CMK (cell line): ENCODE measurements at places on chromosomes 12 and 14.
A peak's percentile ranks its signal among the peaks of the same experiment; 100 is the strongest.

DNA sequence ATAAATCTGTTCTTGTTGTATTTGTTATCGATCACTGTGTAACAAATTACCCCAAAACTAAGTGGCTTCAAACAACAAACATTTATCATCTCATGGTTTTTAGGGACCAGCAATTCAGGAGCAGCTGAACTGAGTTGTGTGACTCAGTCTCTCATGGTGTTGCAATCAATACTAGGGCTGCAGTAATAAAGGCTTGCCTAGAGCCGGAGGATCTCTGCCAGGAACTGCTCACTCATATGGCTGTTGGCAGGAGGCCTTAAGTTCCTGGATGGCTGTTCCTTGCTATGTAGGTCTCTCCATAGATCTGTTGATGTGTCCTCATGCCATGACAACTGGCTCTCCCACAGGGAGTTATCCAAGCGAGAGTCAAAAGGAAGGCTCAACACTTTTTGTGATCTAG is 3.8 kb upstream of the PSMC6 start:
- no peak for DNase-seq

DNA sequence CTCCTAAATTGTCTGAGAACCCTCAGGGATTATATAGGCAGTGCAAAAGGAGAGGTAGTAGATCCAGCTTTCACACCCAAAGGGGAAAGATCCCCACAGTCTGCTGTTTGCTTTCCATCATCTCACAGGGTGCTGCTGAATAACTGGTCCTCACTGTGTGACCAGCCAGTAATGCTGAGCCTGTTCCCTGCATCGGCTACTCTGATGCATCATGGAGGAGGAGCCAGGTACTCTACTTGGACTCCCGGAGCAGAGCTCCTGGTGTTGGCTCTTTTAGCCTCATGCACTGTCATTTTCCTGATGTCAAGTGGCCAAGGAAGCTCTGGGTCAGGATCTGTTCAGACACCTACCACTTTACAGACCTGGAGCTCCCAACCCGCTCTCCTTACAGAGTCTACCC is 127.4 kb upstream of the ATF1 start:
- DNase-seq: no peak

- no peak for DNase-seq
These were observed 38.4 kb upstream of the CEP83 start for GRCh38 chr12:94498073-94498472.

- DNase-seq: no peak
These were observed 166.6 kb upstream of the ATP2B1 start for GRCh38 chr12:89875225-89875624.

GRCh38 chr12:93050026-93050747 is 121.1 kb upstream of the EEA1 start:
- DNase-seq: no peak

DNA sequence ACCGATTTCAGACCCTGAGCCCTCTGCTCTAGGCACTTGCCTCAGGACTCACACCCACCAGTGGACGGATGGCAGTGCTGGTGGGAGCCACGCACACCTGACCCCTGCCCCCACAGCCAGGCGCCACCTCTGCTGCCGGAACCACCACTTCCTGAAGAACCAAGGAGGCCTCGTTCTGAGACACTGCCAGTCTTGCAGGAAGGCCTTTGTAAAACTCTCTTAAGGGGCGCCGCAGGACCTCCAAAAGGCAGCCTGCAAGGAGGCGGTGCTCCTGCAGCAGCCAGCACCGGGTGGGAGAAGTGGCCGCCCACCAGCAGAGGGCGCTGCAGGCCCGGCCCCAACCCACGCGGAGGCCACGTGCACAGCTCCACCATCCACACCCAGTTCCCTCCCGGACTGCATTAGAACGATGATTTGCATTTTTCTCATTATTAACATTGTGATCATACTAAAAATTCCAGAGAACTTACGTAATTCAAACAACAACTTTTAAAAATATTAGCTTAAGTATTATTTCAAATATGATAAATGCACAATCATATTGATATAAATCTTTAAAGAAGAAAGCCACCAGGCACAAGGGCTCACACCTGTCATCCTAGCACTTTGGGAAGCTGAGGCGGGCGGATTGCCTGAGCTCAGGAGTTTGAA is 12.8 kb downstream of the STX2 start:
- DNase-seq: peak; percentile 45

- no peak for DNase-seq
These were observed 91.8 kb upstream of the EEA1 start for GRCh38 chr12:93020631-93021597.

DNA sequence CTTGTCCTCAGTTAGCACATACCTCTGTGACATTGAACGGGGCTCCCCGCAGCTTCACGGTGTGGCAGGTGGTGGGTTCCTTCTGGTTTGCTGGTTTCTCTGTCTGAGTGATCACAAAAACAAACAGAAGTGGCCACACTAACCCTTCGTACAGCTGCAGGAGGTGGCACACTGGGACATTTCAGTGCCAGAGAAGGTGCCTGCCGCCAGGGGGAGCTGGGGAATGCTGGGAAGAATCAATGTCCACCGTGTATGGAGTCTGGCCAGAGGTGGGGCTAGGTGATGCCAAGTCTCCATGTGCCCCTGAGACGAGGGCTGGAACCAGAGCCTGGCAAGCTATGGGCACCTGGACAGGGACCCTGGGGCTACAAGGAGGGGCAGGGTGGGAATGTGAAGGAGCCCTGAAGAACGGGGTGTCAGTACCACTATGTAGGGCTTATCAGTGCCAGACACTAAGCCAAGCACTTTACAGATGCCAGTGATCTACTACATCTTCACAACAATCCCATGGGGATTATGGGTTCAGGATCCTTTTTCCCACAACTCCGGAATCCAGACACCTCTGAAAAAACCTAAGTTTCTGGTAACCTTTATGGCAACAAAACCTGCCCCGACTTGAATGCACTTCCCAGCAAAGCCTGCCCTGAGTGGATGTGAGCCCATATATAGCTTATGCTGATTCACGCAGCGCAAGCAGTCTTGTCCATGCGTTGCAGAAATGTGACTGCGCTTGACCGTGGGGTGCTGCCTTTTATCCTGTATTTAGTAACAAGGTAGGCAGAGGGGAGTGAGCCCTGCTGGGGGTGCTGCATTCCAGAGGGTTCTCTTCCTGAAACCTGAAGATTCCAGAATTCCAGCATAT is 10.8 kb downstream of the RBM19 start:
- no peak for DNase-seq

DNA sequence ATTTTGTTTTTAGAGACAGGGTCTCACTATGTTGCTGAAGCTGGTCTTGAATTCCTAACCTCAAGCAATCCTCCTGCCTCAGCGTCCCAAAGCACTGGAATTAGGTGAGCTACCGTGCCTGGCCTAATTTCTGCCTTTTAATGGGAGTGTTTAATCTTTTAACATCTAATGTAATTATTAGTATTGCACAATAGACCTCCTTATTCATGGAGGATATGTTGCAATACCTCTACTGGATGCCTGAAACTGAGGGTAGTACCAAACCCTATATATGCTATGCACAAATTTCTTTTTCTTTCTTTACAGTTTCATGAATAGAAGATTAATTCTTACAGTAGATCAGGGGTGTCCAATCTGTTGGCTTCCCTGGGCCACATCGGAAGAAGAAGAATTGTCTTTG is 47.8 kb downstream of the MYRFL start:
- DNase-seq: no peak

GRCh38 chr12:89523393-89523792 is 1.2 kb downstream of the GALNT4 start:
- DNase-seq: no peak

DNA sequence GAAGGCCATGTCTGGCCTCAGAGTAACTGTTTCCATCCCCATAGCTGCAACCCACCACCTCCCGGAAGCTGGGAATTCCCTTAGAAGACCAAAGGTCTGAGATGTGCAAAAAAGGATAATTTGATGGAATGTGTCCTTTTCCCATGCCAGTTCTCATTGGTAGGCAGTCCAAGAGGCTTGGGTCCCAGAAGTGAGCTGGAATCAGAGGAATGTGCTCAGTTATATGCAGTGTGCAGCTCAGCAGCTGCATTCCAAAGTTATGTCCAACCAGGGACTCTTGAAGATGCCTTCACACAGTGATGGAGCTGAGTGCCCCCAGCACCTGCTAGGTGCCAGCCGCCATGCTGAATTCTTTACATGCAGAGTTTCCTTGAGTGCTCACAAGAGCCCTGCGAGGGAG is 583.9 kb upstream of the TBX3 start:
- no peak for DNase-seq

GRCh38 chr12:13436696-13437391 is 240.3 kb downstream of the EMP1 start:
- no peak for DNase-seq

DNA sequence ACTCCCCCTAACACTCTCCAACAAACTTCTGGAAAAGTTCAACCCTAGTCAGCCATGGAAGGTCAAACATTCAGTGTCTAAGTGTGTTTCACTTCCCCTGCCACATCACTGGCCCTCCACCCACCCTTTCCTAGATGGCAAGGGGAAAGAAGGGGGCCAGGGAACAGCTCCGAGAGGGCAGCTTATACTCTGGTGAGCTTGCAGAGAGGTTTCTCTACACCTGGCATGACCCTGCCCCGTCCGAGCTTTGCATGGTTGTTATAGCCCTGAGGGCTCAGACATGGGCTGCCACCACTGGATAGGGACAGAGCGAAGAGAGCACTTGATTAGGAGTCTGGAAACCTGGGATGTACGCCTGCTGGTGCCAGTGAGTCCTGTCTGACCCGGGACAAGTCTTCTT is 4.0 kb downstream of the ACVRL1 start:
- no peak for DNase-seq

GRCh38 chr12:31566547-31566946 is 24.4 kb downstream of the DENND5B start:
- no peak for DNase-seq

DNA sequence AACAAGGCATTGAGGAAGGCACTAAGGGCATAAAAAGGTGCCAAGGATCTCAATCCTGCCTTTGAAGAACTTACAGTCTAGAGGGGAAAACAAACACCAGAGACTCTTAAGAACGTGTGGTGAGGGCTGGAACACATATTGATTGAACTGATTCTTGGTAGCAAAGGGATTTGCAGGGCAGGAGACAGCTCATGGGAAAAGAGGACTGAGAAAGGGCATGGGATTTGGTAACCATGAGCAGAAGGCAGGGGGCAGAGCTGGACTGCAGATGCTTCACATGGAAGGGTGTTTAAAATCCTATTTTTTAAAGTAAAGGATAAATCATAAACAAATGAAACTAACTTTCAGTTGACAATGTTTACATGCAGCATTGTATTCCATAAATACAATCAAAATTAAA is 203.1 kb downstream of the ITPR2 start:
- no peak for DNase-seq

- DNase-seq: peak; percentile 5
These were observed 170.6 kb downstream of the OTOGL start for GRCh38 chr12:80269803-80270552.

DNA sequence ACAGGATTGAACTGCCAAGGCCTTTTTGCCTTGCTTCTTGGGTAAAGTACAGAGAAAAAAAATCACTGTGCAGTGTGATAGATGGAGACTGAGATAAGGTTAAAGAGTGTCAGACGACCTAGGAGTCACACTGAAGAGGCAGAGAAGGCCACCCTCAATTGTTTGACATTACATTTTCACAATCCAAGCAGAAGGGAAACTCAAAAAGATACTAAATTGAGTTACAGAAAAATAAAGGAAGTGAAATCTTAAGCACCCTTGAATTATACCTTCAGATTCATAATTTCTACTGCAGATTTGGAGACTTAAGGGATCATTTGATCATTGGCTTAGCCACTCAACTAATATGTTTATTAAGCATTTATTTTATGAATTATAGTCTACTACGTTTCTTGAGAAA is 97.1 kb downstream of the MYF5 start:
- no peak for DNase-seq

- DNase-seq: no peak
These were observed 65.9 kb downstream of the PTPRQ start for GRCh38 chr12:80509781-80510556.

- DNase-seq: no peak
These were observed 6.3 kb upstream of the LTBP2 start for GRCh38 chr14:74618078-74618952.

- no peak for DNase-seq
These were observed 93.6 kb downstream of the TTC7B start for GRCh38 chr14:90722590-90722989.

DNA sequence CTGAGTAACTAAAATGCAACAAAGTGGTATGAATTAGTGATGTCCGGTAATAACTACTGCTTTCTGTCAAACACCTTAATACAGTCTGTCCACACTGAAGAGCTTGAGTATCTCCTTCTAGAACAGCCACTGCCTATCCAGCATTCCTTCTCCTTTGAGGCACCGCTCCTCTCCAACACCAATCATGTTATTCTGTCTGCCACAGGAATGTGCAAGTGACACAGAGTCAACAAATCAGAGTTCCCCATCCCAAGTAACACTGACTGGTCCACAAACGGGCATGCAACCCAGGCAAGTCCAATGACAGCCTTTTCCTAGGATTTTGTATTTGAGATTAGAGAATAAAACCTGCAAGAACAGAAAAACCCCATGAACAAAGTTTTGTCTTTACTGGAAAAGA is 3.8 kb downstream of the GXYLT1 start:
- DNase-seq: no peak
